ENCODE measurements at places on chromosomes 3 and 15.

DNA sequence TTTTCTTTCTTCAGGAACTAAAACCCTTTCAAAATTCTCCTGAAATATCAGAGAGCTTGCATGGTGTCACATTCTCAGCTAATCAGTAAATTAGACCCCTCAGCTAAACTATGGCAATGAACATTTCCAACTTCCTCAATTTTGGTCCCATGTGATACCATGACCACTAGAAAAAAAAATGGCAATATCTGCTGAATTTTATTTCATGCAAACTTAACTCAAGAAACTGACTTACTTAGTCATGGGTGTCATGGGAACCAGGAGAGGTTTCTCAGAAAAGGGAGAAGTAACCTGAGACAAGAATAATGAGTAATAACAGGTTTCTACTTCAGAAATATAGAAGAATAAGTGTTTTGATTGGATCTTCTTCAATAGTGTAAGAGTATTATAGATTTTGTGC, 784.6 kb upstream of the ALCAM start:
- DNase-seq, result no peak

DNA sequence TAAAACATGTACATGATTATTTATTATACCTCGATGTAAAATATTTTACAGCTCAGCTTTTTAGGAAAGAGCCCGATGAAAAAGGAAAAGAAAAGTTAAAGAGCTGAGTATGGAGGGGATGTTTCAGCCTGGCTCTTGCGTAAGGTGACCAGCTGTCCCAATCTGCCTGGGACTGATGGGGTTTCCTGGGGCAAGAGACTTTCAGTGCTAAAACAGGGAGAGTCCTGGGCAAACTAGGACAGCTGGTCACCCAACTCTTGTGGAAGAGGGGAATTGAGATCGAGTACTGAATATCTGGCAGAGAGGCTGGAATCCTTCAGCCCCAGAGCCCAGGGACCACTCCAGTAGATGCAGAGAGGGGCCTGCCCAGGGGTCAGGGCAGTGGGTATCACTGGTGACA, 21.0 kb downstream of the DUOX2 start:
- DNase-seq, result no peak

- peak; percentile 55 for DNase-seq
Observed at GRCh38 chr3:106534206-106534605, 665.4 kb upstream of the CBLB start.

GRCh38 chr3:12959838-12960378, 113.3 kb downstream of the IQSEC1 start:
- DNase-seq, result no peak

GRCh38 chr15:40523611-40524010, 41.2 kb downstream of the CCDC32 start:
- no peak for DNase-seq

DNA sequence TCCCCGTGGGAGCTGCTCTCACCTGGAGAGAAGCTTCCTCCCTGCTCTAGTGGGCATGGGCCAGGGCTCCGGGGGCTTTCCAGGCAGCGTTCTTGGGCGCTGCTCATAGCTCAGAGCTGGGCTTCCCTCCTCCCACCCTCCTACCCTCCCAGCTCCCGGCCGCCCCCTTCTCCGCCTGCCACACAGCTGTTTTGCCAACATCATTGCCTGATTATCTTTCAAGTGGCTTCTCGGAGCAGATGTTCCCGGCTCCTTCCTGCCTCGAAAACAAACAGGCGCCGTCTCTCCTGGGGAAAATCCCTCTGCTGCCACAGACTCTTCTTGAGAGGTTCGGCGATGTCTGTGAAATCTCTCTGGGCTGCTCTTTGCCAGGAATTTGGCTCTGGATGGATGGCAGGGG, 195.6 kb downstream of the RPLP1 start:
- no peak for DNase-seq
